ENCODE measurements at places on chromosomes 6 and 20.

DNA sequence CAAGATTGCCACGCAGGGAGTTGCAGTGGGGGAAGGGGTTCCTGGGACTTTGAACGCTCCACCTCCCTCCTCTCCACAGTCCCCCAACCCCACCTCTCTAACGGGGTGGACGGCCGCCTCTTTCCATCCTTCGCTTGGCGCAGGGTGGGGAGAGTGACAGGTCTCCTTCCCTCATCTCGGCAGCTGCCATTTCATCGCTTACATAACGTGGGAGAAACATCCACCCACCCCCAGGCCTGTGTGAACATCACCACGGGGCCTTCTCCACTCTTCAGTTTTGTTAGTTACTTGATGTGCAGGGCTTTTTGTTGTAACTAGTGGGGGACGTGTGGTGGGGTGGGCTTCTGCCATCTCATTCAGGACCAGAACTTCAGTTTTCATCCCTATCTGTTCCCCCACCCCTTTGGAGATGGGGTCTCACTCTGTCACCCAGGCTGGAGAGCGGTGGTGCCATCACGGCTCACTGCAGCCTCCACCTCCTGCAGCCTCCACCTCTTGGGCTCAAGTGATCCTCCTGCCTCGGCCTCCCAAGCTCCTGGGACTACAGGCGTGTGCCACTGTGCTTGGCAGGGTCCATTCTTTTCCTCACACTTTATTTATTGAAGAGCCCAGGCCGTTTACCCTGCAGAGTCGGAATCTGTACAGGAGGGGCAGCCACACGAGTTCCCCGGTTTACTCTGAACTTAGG, 17.7 kb downstream of the RTEL1 start:
- DNase-seq = no peak

GRCh38 chr20:42074944-42075343, 456.8 kb upstream of the CHD6 start:
- no peak for DNase-seq

DNA sequence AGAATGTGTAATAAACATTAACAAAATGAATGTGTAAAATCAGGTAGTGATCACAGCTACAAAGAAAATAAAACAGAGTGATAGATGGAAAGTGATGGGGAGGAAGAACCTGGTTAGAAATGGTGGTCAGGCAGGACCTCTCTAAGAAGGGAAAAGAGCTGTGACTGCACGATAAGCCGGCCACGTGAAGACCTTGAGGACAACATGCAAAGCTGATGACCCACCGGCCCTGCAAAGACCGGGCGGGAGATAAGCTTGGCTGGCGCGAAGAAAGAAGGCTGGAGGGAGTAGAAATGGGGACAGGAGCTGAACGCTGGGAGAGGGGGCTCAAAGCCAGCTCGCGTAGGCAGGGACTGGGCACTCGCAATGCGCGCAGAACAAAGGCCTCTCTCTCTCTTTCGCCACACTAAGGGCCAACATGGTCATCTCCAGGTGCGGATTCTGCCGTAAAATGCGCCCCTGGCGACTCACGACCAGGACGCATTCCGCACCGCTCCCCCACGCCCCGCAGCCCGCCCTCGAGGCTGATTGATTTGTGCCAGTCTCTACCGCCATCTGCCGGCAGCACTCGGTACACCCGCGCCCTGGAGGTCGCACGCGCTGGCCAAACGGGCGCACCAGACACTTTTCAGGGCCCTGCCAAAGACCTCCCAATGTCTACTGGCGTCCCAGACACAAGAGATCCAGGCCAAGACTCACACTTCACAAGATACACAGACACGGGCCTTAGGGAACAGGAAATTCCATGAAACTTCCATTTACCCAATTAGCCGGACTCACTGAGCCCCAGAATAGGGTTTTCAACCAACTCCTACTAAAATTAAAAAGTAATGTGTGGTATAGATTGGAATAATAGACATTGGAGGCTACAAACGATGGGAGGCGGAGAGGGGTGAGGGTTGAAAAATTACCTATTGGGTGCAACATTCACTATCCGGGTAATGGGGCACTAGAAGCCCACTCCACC, 9.4 kb downstream of the DEFB132 start:
- DNase-seq = peak; percentile 61

DNA sequence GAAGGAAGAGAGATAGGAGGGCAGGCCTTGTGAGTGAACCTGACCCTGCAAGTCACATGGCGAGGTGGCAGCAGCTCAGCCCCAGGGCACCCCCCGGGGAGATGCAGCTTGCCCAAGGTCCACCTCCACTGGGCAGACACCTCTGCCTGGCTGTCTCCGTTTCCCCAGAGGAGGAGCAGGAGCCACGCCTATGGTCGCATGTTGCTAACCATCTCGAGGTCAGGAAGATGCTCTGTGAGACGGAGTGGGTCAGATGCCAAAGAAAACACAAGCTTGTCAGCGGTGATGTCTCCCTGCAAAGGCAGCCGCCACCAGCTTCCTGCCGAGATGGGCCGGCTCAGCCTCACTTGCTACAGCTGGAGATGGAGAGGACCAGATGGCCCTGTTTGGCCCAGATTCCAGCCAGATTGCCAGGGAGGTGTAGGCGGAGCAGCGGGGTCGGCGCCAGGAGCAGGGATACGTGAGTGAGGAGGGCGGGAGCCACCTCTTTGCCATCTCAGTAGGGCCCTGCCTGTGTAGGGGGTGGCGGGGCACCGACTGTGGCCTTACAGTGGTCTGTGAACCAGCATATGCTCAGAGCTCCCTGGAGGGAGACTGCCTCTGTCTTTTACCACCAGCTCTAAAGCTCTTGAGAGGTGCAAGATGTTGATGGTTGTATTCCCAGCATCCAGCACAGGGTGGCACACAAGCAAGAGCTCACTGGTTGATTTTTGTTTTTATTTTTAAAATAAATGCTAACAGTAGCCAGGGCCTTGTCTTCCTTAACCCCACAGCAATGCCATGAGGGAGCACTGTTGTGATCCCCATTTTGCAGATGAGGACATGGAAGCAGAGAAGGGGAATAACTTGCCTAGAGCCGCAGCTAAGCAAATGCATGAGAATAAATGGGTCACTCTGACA, 42.9 kb upstream of the FAM83D start:
- peak; percentile 24 for DNase-seq

DNA sequence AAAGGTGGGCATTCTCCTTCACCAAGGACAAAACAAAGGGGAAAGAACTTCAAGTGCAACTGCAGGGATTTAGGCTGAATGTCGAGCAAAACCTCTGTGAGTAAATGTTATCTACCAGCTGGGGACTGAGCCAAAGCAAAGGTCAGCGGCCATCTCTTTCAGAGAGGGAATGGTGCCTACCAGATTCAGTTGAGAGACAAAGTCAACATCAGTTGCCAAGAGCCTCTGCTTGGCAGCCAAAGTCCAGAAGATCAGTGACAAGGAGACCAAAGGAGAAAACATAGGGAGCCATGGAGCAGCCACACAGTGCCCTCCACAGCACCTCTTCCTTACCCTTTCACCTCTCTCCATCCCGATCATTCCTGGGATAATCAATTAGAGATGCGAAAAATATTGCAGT, 472.5 kb downstream of the KIF16B start:
- DNase-seq = no peak

DNA sequence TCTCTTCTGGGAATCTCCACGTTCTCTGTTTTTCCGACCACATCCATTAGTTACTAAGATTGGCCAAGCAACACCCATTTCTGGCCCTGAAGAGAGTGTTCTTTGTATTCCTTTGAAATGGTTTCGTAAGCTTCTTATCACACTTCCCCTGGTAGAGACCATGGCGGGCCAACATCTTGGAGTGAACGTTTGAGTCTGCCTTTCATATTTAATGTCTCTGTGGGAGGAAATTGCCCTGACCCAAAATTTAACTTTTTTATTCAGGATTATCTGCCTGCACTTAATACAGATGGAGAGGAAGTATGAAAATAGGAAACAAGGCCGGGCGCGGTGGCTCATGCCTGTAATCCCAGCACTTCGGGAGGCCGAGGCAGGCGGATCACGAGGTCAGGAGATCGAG, 177.0 kb upstream of the SNX9 start:
- no peak for DNase-seq

DNA sequence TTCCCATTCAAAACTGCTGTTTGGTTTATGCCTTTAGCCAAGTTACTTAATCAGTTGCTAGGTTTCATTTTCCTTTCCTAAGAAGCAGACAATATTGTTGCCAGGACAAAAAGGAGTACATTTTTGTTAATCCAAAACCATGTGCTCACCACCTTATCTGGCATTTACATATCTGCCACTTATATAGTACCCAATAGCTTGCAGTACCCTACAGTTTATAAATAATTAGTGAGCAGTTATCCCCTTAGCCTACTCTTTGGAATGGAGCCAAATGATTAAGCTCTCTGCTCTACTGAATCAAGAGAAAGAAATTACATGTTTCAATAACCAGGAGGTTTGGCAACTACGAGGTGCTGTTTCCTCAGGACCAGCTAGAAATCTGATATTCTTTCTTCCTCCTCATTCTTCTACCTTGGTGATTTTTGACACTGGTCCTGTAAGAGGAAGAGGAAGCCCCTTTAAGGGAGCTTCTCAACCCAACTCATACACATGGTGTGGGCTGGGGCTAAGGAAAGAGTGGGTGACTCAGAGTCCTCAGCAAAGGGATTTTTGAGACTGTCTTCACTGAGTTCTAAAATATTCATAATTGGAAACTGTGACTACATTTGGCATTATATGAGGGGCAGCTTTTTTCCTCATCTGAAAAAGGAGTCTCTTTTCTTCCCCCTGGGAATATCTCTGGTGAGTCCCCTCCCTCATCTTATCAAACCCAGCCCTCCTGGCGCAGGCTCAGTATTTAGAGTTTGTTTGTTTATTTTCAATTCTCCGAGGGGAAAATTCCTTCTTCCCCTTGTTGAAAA, 1.5 kb downstream of the ZNFX1 start:
- no peak for DNase-seq

DNA sequence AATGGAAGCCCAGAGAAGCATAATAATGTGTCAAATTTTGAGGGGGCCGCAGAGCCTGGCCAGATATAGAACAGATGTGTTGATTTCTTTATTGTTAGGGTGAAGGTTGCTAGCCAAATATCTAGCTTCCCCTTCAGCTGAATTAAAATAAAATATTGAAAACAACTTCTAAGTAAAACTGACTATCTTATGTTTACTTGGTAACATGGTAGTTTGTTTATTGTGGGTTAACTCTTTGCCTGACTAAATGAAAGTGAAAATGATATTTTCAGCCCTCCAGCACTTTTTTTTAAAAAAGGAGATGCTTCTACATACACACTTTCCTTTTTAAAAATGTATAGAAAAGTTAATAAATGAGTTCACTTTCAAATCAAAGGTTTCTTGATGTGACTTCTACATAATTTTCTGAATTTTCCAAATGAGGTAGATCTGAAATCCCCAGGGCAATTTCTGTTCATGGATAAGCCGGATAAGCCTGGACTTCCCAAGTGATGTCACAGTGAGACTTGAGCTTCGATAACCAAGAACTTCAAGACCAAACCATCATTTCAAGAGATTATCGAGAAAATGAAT, 172.1 kb upstream of the OLIG3 start:
- no peak for DNase-seq

DNA sequence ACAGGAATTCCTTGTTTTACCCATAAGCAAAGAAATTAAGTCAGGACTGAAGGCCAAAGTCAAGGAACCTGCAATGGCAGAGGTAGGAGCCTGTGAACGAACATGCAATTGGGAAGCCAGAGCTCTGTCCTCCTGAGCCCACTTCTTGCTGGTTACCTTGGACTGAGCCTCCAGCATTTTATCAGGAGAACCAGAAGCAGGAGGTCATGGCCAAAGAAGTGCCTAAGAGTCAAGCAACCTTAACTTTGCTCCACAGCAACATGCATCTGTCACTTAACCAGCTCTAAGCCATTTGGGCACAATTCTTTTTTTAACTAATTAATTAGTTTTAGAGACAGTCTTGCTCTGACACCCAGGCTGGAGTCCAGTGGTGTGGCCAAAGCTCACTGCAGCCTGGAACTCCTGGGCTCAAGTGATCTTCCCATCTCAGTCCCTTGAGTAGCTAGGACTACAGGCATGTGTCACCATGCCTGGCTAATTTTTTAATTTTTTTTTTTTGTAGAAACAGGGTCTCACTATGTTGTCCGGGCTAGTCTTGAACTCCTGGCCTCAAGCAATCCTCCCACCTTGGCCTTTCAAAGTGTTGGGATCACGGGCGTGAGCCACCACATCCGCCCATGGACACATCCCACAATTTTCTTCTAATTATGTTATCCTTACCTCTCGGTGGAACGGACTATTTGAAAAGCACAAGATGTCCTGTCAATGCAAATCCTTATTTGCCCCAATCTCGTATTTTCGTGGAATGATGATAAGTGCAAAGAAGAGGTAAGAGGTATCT, 334.2 kb downstream of the CD83 start:
- DNase-seq = no peak

- peak; percentile 52 for DNase-seq
Observed at GRCh38 chr6:26065952-26066380, 21.3 kb upstream of the HFE start.

- DNase-seq = no peak
Observed at GRCh38 chr6:89963391-89963790, 69.1 kb downstream of the GJA10 start.

DNA sequence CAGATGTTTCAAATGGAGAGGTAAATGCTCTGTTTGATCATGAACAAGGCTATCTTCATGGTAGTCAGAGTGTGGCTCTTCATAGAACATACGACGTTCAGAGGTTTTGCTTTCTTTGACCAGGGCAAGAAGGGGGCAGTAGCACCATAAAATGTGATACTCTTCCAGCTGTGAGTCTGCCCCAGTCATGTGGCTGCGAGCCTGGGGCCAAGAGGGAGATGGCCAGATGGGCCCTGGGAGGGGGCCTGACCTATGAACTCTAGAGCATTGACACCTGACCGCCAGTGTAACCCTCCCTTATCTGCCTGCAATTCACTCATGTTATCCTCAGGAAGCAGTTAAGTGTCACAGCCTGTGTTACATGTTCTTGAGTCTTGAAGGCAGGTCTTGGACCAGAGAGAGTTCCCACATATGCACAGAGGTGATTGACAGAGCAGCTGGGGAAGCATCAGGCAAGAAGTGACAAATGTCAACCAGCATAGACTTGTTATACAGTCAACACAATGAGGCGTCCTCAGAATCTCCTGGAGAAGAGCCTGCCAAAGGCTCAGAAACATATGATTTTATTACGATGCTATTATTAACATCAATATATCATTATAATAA, 55.0 kb downstream of the SCML4 start:
- no peak for DNase-seq

DNA sequence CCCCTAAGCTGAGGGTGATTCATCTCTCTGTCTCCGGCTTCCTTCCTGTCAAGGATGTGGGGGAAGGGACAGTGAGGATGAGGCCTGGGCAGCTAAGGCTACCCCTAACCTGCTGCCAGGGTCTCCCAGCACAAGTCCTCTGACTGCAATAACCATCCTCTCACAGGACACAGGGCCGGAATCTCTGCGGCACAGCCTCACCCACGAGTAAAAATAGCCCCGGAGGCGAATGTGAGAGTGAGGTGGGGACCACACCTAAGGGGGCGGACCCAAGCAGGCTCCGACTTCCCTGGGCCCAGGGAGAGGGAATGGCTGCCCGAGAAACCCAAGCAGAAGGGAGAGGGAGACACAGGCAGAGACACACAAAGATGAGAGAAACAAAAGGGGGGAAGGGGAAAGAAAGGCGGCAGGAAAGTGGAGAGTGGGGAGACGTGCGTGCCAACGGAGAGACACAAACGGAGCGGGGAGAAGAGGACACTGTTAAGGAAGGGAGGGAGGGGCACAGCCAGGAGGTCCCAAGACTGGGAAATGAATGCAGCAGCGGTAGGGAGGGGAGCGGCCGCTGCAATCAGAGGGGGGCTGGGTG, 1.4 kb downstream of the CLIC1 start:
- DNase-seq = no peak

All from HFF-Myc (cell line).